Smooth muscle cell of the pulmonary artery (primary cell): ENCODE measurements at places on chromosomes 1 and 21. TPM values are rescaled to one million over a fixed set of nuclear protein-coding genes. Genes with fewer than 3 reads are reported as not detected.

The PROK1 gene
- not detected in 2 replicates for total RNA-seq

The CCT3 gene
- 271 and 277 TPM in 2 replicates for total RNA-seq

The CRNN gene
- total RNA-seq = not detected in 2 replicates

The CDK18 gene
- 6.4 and 11.1 TPM in 2 replicates for total RNA-seq

The CD1E gene
- not detected in 2 replicates for total RNA-seq

The PADI1 gene
- total RNA-seq = 0.07 TPM in 2 replicates

The OR10J1 gene
- total RNA-seq = not detected in 2 replicates

The AMY1C gene
- total RNA-seq = not detected in 2 replicates

The TRIM45 gene
- 1.9 and 3.3 TPM in 2 replicates for total RNA-seq

The RNU1-4 gene
- under 0.01 TPM in 2 replicates for total RNA-seq

The LCE1C gene
- not detected in 2 replicates for total RNA-seq
